Cardiac fibroblast (primary cell): ENCODE measurements at places on chromosomes 7 and 10.

GRCh38 chr7:131604841-131605279, 48.4 kb upstream of the PODXL start:
- peak; percentile 35 for DNase-seq

DNA sequence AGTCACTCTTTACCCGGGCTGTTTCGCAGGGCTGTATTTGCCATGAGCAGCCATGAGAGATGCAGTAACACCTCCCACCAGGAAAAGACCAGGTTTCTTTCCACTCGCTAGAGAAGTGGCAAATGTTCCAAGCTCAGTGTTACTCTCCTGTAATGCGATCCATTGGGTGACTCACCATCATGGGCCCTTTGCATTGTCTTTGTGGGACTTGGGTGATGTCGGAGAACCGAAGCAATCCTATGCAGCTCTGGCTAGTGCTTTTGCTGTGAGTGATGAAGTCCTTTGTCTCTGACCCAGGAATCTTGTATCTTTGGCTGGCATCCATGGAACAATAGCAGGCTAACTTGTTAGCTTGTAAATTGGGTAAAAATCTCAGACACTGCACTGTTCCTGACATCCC, 40.0 kb downstream of the GHRHR start:
- DNase-seq, result peak; percentile 24

GRCh38 chr10:80122746-80123145, 9.8 kb upstream of the PLAC9 start:
- peak; percentile 80 for DNase-seq

DNA sequence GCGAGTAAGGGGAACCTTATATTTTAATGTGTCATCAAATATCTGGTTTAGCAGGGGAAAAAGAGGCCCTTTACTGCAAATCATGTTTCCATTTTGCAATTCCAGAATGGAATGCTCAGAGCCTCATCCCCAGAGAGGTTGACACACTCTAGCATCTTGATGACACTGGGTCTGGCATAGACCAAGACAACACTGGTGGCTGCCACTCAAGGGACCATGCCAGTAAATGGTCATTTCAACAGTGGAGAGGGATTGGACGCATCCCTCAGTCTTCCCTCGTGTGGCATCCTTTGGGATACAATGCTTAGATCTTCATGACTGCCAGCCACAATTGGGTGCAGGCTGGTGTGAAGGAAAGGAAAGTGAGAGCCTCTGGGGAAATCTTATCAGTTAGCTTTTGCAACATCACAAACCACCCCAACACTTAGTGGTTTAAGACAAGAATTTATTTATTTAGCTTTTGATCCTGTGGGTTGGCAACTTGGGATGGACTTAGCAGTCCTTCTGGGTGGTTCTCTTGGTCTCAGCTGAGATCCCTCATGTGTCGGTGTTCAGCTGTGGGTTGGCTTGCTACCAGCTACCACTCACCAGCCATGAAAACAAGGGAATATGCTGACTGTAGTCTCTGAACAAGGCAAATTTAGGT, 21.6 kb downstream of the TACC2 start:
- peak; percentile 52 for DNase-seq

- no peak for DNase-seq
These were observed 156.6 kb upstream of the CNTNAP2 start for GRCh38 chr7:145959981-145960380.

- DNase-seq, result no peak
These were observed 7.1 kb downstream of the HEPACAM2 start for GRCh38 chr7:93218997-93219827.

GRCh38 chr7:105118612-105119600, 104.9 kb downstream of the KMT2E start:
- no peak for DNase-seq

DNA sequence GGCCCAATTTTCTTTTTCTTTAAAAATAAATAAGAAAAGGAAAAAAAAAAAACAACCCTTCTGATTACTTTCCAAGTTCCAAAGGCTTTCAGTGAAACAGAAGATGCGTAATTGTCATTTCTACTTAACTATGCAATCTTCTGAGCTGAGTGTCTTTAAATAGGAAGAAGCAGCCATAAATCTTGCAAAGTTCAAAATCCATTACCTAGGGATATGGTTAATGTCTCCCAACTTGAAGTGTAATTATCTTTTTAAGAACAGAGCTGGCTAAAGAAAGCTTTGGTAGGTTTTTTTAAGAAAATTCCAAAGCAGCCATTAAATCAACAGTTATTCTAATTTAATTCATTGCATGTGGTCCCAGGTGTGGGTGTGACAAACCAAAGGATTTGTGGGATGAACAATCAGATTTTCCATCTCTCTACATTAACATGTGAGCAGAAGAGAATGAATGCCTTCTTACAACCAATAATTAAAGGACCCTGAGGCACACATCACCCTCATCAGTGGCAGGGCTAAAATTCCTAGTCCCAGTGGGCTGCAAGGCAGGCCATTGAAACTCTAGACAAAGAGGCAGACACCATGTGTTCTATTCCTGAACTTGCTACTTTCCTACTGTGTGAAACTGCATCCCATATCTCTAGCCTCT, 419.2 kb downstream of the REEP3 start:
- DNase-seq, result no peak

DNA sequence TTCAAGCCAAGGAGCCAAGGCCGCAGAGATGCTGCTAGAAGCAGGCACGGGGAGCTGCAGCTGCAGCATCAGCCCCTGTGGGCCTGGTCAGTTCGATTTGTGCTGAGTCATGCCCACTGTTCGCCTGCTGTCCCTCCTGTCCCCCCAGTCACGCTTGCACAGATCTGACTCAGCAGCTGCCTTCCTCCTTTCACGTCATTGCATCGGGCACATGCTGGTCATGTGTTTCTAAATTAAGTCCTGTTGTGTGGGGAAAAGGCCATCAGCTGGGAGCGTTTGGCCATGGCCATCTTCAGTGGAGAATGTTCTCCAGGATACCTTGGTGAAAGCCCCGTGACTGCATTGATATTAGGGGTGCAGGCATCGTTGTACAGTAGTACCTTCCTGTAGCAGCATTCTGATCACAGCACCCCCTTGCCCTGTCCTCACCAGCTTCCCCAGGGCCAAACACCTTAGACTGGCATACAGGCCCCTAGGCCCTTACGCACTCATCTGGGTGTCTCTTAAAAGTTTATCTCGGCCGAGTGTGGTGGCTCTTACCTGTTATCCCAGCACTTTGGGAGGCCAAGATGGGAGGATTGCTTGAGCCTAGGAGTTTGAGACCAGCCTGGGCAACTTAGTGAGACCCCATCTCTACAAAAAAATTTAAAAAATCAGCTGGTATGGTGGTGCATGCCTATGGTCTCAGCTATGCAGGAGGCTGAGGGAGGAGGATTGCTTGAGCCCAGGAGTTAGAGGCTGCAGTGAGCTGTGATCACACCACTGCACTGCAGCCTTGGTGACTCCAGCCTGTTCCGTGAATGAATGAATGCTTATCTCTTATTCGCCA, 23.2 kb downstream of the POR start:
- DNase-seq, result peak; percentile 93

- DNase-seq, result peak; percentile 45
These were observed 29.4 kb downstream of the SFXN4 start for GRCh38 chr10:119136084-119136483.

DNA sequence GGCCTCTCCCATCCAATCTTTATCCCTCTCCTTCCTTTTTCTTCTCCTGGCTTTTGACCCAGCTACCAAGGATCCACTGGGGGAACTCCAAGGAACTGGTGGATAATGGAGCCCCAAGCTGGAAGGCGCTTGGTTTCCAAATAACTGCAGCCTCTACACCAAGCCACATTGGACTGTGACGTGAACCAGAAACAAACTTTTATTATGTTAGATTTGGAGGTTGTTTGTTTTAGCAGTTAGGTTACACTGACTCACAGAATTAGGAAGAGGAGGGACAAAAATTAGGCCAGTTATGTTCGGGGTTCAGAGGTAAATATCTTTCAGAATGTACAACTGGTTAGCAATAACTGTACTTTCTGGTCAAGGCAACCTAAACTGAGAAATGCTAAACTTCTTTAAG, 21.3 kb upstream of the ANK3 start:
- DNase-seq, result peak; percentile 34

DNA sequence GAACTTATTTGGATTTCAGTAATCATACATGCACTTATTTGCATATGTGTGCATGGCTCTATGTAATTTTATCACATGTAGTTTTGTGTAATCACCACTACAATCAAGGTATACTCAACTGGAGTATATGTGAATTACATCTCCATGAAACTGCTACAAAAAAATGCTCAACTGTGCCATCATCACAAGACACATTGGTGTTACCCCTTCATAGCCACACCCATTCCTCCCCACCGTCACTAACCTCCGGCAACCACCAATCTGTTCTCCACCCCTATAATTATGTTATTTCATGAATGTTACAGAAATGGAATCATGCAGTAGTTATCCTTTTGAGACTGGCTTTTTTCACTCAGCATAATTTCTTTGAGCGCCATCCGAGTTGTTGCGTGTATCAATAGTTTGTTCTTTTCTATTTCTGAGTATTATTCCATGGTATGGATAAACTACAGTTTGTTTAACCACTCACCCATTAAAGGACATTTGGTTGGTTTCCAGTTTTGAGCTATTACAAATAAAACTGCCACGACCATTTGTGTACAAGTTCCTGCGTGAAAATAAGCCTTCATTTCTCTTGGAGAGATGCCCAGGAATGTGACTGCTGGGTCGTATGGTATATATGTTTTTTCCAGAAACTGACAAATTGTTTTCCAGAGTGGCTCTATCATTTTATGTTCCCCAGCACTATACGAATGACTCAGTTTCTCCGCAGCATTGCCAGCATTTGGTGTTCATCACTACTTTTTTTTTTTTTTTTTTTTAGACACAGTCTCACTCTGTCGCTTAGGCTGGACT, 11.3 kb upstream of the SMO start:
- no peak for DNase-seq

- DNase-seq, result no peak
These were observed 211.4 kb downstream of the THSD7A start for GRCh38 chr7:11620406-11621253.

DNA sequence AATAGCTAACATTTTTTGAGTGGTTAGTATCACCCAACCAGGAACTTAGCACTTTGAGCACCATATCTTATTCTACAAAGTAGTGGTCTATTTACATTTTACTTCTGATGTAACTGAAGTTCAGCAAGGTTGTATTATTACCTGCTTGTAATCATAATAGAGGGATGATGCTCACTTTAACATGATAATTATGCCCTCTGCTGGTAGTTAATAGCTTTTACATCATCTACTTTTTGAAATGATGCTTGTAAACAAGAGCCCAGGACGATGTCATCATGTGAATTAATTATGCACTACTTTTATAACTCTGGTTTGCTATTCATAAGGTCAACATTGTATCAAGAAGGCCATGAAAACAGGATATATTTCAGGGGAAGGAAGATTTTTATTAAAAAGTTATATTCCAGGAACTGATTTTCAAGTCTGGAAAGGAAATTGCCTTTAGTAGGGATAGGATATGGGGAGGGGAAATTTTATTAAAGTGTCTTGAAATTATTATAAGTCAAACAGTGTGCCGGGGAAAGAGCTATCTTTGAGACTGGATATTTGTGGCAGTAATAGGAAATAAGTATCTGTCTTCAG, 80.3 kb upstream of the SCIN start:
- peak; percentile 52 for DNase-seq

GRCh38 chr10:50431133-50431532, 179.8 kb upstream of the ASAH2 start:
- DNase-seq, result peak; percentile 62

GRCh38 chr7:81457852-81458522, 311.9 kb downstream of the HGF start:
- peak; percentile 69 for DNase-seq

- no peak for DNase-seq
These were observed 103.9 kb downstream of the STRA8 start for GRCh38 chr7:135337506-135337905.

- DNase-seq, result no peak
These were observed 1092.8 kb downstream of the KCNMA1 start for GRCh38 chr10:76544789-76545188.

GRCh38 chr7:17681965-17682364, 258.3 kb downstream of the SNX13 start:
- peak; percentile 42 for DNase-seq

GRCh38 chr10:76119515-76119914, 688.1 kb downstream of the LRMDA start:
- peak; percentile 91 for DNase-seq

GRCh38 chr10:44105696-44106095, 279.2 kb downstream of the CXCL12 start:
- DNase-seq, result no peak

GRCh38 chr10:24694086-24694485, 29.6 kb downstream of the ARHGAP21 start:
- DNase-seq, result no peak

- no peak for DNase-seq
These were observed 4.2 kb downstream of the PHTF2 start for GRCh38 chr7:77802557-77803405.

- no peak for DNase-seq
These were observed 133.7 kb downstream of the DIP2C start for GRCh38 chr10:555682-556350.

DNA sequence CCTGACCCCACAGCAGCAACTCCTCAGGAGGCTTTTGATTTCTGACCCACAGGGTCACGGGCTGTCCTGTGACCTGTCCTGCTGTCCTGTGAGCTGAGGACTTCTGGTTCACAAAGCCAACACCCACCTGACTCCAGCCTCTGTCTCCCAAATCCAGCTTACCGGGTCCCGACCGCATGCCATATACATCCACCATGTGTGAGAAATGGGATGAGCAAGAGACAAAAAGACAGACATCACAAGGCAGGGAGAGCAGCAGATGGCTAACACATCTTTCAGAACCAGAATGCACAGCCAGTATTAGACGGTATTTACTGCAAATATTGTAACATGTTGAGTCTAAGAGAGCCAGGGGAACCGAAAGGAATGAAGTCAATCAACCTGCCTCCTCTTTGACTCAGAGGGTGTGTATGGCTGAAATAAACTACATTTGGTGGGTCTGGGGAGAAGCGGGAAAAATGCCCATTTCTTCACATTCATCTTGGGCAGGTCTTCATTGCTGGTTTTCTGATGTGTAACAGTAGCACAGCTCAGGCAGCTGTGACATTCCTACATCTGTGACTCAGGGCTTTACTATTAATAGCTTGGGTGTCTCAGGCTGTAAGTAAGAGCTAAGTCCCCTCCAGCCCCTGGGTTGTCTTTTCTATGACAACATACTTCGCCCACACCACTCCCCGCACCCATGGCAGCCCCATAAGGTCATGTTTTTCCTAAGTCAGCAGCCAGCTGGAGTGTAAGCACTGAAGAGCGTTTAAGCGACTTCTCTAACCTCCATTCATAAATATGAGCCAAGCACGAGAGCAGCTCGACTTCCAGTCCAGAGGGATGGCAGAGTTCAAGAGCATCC, 25.0 kb downstream of the ABLIM1 start:
- peak; percentile 80 for DNase-seq

DNA sequence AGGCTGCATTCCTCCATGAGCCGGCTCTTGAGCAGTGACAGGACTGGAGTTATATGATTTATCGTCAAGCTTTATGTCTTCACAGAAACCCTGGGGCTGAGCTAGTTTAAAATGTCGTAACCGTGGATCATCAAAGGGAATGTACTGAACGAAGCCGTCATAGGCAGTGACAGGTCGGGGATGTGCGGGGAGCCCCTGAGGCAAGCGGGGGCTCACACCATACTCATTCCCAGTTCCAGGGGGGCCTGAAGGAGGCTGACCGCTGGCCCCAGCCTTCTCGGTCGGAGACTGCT, 30.7 kb downstream of the JCAD start:
- DNase-seq, result no peak

GRCh38 chr7:13802651-13803050, 186.8 kb downstream of the ETV1 start:
- DNase-seq, result no peak

- peak; percentile 74 for DNase-seq
These were observed 27.7 kb downstream of the PHYH start for GRCh38 chr10:13272164-13272571.
